ENCODE measurements at places on chromosomes 6 and 20. TPM values are rescaled to one million over a fixed set of nuclear protein-coding genes. Genes with fewer than 3 reads are reported as not detected.

MOXD1 gene
- total RNA-seq, result not detected

SALL4 gene
- 0.37 TPM for total RNA-seq

KCTD20 gene
- 65.0 TPM for total RNA-seq

GSTA4 gene
- 2.9 TPM for total RNA-seq

UNC5CL gene
- 2.5 TPM for total RNA-seq

MCM8 gene
- total RNA-seq, result 31.4 TPM

BMP7 gene
- total RNA-seq, result not detected

CLDN20 gene
- total RNA-seq, result not detected

CTCFL gene
- not detected for total RNA-seq

ABRACL gene
- total RNA-seq, result 124 TPM

DDX43 gene
- 1.3 TPM for total RNA-seq

CST5 gene
- total RNA-seq, result not detected

TFAP2C gene
- total RNA-seq, result not detected

STX11 gene
- 26.5 TPM for total RNA-seq

HDAC2 gene
- 75.5 TPM for total RNA-seq

LHFPL5 gene
- total RNA-seq, result not detected

RAB5IF gene
- total RNA-seq, result 81.8 TPM

COL10A1 gene
- total RNA-seq, result not detected

PTCRA gene
- total RNA-seq, result not detected

PKHD1 gene
- not detected for total RNA-seq

MTHFD1L gene
- 54.1 TPM for total RNA-seq

BMP6 gene
- not detected for total RNA-seq

ADGRF5 gene
- total RNA-seq, result not detected

C6orf163 gene
- total RNA-seq, result 1.8 TPM

STMND1 gene
- not detected for total RNA-seq

IRF4 gene
- 184 TPM for total RNA-seq

ARMH2 gene
- total RNA-seq, result 0.41 TPM

SMLR1 gene
- total RNA-seq, result not detected

PEX3 gene
- 17.9 TPM for total RNA-seq

C20orf141 gene
- not detected for total RNA-seq

ERGIC3 gene
- 115 TPM for total RNA-seq

Data from activated CD8-positive, alpha-beta memory T cell treated with anti-CD3 and anti-CD28 coated beads, Interleukin-2, amount 10 ng/mL, durations not matched to agents 7 days and 5 days (primary cell).